Fibroblast of skin of right quadriceps (primary cell): ENCODE measurements at places on chromosomes 5 and 9.

- no peak for DNase-seq
Measured at GRCh38 chr5:76808141-76808691, 10.6 kb upstream of the F2RL1 start.

- peak; percentile 87 for DNase-seq
Measured at GRCh38 chr5:58582803-58583491, at the start of gene RAB3C. TSS of gene RAB3C (plus strand) at chr5:58583075. CDS start at chr5:58583209, 134 bp downstream.

- peak; percentile 77 for DNase-seq
Measured at GRCh38 chr5:169223595-169223953, 77.4 kb downstream of the SLIT3 start.

DNA sequence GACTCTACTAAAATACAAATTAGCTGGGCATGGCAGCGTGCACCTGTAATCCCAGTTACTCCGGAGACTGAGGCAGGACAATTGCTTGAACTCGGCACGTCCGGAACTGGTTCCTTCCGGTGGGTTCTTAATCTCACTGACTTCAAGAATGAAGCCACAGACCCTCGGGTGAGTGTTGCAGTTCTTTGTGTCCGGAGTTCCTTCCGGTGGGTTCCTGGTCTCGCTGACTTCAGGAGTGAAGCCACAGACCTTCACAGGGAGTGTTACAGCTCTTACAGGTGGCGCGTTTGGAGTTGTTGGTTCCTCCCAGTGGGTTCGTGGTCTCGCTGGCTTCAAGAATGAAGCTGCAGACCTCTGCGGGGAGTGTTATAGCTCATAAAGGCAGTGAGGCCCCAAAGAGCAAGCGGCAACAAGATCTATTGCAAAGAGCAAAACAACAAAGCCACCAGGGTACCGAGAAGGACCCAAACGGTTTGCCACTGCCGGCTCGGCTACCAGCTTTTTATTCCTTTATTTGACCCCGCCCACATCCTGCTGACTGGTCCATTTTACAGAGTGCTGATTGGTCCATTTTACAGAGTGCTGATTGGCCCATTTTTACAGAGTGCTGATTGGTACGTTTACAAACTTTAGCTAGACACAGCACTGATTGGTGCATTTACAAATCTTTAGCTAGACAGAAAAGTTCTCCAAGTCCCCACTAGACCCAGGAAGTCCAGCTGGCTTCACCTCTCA is 28.6 kb upstream of the SLC6A19 start:
- DNase-seq: no peak

DNA sequence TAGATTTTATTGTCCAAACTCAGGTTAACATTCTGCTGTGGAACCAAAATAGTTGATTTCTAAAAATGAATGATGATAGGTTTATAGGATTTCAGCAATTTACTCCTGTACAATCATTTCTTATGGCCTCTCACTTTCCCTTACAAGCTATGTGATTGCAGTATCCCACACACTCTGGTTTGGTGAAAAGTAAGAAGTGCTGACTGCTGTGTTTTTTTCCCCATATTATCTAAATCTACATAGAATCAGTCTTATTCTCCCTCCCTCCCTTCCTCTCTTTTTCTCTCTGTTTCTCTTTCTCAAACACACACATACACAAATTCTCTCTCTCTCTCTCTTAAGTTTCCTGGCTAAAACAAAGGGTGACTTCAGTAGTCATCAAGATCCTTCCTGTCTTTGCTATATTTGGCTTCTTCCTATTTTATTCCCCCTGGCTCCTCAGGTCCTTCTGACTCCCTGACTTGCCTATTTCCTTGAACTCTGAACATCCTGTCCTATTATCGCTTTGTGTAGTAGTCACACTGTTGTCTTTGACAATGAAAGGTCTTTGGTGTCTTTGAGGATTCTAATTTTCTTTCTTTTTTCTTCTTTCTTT is 55.9 kb upstream of the HAPLN1 start:
- DNase-seq: no peak
